ENCODE measurements at places on chromosomes 12 and 14.

DNA sequence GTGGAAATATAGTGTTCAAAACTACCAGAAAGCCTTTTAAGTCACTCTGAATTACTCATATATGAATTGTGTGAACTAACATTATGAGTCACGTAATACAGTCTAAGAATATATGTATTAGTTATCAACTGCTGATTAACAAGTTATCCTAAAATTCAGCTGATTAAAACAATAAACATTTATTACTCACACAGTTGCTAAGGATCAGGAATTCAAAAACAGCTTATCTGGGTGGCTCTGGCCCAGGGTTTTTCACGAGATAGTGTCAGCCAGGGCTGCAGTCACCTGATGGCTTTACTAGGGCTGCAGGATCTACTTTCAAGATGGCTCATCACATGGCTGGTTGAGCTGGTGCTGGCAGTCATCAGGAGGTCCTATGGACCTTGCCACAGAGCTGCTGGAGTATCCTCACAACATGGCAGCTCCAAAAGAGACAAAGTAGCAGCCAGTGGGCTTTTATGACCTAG, 36.5 kb downstream of the CORO1C start:
- peak; percentile 26 for DNase-seq

- DNase-seq: no peak
Observed at GRCh38 chr14:33908540-33909223, 42.2 kb downstream of the EGLN3 start.

DNA sequence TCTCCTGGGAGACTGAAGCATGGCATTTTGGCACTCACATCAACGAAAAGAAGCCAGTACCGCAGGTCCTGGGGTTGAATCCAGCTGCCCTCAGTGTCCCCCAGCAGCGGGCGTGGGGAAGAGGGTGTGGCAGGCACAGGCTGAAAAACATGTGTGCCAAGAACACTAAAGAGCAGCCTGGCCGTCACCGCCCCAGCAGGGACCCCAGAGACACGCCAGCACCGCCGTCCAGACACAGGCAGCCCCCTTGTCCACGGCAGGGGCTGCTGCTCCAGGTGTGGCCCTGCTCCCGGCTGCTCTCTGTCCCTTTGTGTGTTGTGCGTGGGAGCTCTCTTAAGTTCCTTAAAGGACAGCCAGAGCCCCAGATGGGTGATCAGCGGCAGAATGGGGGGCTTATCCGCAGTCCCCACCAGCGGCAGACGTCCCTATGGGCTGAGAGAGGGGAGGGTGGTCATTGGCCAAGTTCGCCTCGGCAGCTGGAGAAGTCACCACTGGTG, 556 bp downstream of the PHETA1 start:
- no peak for DNase-seq

DNA sequence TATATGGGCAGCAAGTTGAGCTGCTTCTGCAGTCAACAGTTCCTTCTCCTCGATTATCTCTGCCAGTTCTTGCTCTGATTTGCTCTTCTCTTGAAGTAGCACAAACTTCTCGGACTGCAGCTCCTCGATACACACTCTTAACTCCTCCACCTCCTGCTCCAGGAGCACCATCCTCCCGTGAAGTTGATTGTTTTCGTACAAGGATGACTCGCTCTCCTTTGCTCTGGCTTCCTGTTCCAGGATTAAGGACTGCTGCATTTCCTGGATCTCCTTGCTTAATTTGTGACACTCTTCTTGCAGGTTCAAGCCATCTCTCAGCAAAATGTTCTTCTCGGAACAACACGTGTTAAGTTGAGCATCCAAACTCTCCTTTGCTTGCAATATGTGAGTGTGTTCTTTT, 56.2 kb upstream of the VPS33A start:
- no peak for DNase-seq

DNA sequence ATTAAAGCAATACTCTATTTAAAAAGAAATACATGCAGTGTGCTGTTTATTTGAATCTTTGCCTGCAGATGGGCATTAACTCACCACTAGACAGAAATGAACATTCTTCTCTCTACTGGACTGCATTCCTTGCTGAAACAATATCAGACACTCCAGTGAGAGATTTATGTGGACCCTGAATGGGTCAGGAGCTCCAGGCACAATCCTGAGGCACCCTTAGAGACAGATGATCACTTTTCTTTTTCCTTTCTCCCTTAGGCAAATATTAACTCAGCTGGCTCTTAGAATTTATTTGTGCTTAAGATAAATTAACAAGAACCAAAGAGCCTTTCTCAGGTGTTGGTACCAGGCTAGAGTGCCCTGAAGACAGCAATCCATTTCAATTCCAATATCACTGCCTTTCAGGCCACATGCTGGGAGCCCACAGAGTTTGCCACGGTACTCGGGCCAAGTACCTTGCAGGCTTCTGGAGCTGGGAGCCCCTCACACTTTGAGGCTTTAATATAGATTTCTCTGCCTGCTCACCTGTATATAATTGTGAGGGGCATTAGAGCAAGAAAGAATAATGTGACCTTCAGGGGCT, 173.0 kb downstream of the EMP1 start:
- DNase-seq: no peak

DNA sequence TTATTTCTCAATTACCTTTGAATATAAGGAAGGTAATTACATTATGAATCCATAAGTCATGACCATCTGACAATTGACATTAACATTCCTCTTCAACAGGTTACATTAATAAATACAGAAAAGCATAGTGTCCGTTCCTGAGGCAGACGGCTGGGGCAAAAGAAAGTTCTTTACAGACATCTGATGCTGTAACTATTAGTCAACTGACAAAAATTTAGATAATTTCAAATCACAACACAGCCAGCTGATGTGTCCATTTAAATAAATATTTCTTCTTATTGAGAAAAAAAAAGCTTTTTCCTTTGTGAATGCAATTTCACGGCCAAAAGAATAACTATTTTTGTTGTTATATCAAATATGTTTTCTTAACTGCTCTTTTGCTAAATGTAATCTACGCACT, 9.2 kb upstream of the PYROXD1 start:
- no peak for DNase-seq

DNA sequence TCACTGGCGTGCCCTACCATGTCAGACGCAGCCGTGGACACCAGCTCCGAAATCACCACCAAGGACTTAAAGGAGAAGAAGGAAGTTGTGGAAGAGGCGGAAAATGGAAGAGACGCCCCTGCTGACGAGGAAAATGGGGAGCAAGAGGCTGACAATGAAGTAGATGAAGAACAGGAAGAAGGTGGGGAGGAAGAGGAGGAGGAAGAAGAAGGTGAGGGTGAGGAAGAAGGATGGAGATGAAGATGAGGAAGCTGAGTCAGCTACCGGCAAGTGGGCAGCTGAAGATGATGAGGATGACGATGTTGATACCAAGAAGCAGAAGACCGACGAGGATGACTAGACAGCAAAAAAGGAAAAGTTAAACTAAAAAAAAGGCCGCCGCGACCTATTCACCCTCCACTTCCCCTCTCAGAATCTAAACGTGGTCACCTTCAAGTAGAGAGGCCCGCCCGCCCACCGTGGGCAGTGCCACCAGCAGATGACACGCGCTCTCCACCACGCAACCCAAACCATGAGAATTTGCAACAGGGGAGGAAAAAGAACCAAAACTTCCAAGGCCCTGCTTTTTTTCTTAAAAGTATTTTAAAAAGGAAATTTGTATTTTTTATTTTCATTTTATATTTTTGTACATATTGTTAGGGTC, 13.2 kb downstream of the TRIP11 start:
- peak; percentile 14 for DNase-seq

DNA sequence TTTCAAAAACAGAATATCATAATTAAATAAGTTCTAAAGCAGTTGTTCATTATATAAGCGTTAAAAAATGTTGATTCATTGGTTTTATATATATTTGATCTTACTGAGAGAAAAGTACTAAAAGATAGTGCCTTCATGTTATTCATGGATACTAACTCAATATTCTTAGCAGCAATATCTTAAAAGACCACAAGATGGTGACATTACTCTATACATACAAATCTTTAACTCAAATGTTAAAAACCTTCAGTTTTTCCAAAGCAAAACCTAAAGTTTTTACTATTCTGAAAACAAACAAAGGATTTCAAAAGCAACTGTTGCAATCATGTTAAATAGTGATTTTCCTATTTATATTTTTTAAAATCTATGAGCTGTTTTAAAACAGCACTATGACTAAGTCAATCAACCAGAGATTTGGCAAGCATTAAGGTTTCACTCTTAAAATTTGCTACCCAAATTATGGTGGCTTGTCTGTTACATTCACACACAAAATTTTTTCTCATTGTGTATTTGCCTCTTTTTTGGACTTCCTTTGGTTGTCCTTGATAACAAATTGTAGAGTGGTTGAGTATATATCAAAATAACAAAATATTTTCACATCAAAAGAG, 50.1 kb upstream of the RERGL start:
- DNase-seq: no peak

DNA sequence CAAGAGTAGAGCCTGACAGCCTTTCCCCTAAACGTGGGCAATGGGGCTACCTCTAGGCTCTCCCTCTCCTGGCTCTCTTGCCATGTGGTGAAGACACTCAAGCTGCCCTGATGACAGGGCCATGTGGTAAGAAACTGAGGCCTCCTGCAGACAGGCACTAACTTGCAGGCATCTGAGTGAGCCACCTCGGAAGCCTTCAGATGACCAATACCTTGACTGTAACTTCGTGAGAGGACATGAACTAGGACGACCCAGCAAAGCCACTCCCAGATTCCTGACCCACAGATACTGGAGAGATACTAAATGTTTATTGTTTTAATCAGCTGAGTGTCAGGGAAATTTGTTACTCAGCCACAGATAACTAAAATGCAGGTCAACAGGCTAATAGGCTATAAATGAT, 96.4 kb downstream of the EFCAB11 start:
- no peak for DNase-seq

GRCh38 chr14:100445436-100446088, 122.4 kb downstream of the SLC25A47 start:
- DNase-seq: no peak

All from stimulated activated CD8-positive, alpha-beta memory T cell treated with anti-CD3 and anti-CD28 coated beads, Interleukin-15, amount 100 ng/mL, for 48 hours (primary cell).